Kidney (tissue), 22 donors: ENCODE measurements at places on chromosomes 11 and 22. TPM values are rescaled to one million over a fixed set of nuclear protein-coding genes. Genes with fewer than 3 reads are reported as not detected.

The MPZL3 gene
- polyA plus RNA-seq, result 1.7 TPM

The IRAG1 gene
- polyA plus RNA-seq, result 7.0 TPM

The DGCR6 gene
- polyA plus RNA-seq, result 3.7 TPM

The RASL10A gene
- polyA plus RNA-seq, result 0.73 TPM

The MMP7 gene
- polyA plus RNA-seq, result 101 TPM

The IMMP1L gene
- 127 TPM for polyA plus RNA-seq

The NFRKB gene
- 7.0 TPM for polyA plus RNA-seq

The TPCN2 gene
- 12.9 TPM for polyA plus RNA-seq

The CCDC73 gene
- 0.47 TPM for polyA plus RNA-seq

The MRPL40 gene
- 89.2 TPM for polyA plus RNA-seq

The TMPRSS4 gene
- polyA plus RNA-seq, result 27.8 TPM

The PKDREJ gene
- 0.15 TPM for polyA plus RNA-seq

The LAYN gene
- 4.8 TPM for polyA plus RNA-seq

The TMEM45B gene
- polyA plus RNA-seq, result 37.5 TPM

The CARD16 gene
- 24.4 TPM for polyA plus RNA-seq

The TSSK2 gene
- not detected for polyA plus RNA-seq

The IFTAP gene
- 49.3 TPM for polyA plus RNA-seq

The PKP3 gene
- 1.9 TPM for polyA plus RNA-seq

The ESRRA gene
- 117 TPM for polyA plus RNA-seq

The TRIM64C gene
- polyA plus RNA-seq, result not detected

The ZNF202 gene
- polyA plus RNA-seq, result 4.5 TPM

The DDX10 gene
- 79.2 TPM for polyA plus RNA-seq

The OR52M1 gene
- polyA plus RNA-seq, result not detected

The SLC15A3 gene
- polyA plus RNA-seq, result 26.6 TPM

The DLG2 gene
- polyA plus RNA-seq, result 2.9 TPM

The CDC42EP1 gene
- polyA plus RNA-seq, result 29.5 TPM

The OR2AG1 gene
- polyA plus RNA-seq, result not detected

The DGCR6L gene
- polyA plus RNA-seq, result 137 TPM

The SYT13 gene
- polyA plus RNA-seq, result 16.4 TPM

The TRIM6 gene
- polyA plus RNA-seq, result 7.4 TPM

The ANO1 gene
- 2.0 TPM for polyA plus RNA-seq

The POGLUT3 gene
- polyA plus RNA-seq, result 13.6 TPM

The TRIM49C gene
- not detected for polyA plus RNA-seq

The CALCA gene
- 29.8 TPM for polyA plus RNA-seq

The KRTAP5-8 gene
- 1.8 TPM for polyA plus RNA-seq

The GLYAT gene
- polyA plus RNA-seq, result 480 TPM

The FAM181B gene
- polyA plus RNA-seq, result 0.97 TPM

The RAB36 gene
- polyA plus RNA-seq, result 9.7 TPM

The MRTFA gene
- 12.5 TPM for polyA plus RNA-seq

The TRIM49 gene
- not detected for polyA plus RNA-seq

The OR5B21 gene
- polyA plus RNA-seq, result not detected

The CRYBB1 gene
- polyA plus RNA-seq, result 0.54 TPM

The FZD4 gene
- 21.4 TPM for polyA plus RNA-seq

The NXPE2 gene
- polyA plus RNA-seq, result not detected

The GRK3 gene
- polyA plus RNA-seq, result 1.6 TPM

The CNIH2 gene
- not detected for polyA plus RNA-seq

The C11orf21 gene
- polyA plus RNA-seq, result 0.17 TPM

The SLC22A25 gene
- not detected for polyA plus RNA-seq

The APOA1 gene
- polyA plus RNA-seq, result 2.0 TPM

The NCF4 gene
- 4.7 TPM for polyA plus RNA-seq

The JAML gene
- 2.5 TPM for polyA plus RNA-seq

The WT1 gene
- polyA plus RNA-seq, result 15.0 TPM

The ASCC2 gene
- 41.9 TPM for polyA plus RNA-seq

The ELFN2 gene
- polyA plus RNA-seq, result 0.19 TPM

The ZP1 gene
- polyA plus RNA-seq, result not detected

The MIAT gene
- polyA plus RNA-seq, result 0.04 TPM

The HEPACAM gene
- 0.30 TPM for polyA plus RNA-seq

The NECTIN1 gene
- polyA plus RNA-seq, result 6.0 TPM
